Hematopoietic multipotent progenitor cell (in vitro differentiated cells): ENCODE measurements at places on chromosomes 12 and 14. TPM values are rescaled to one million over a fixed set of nuclear protein-coding genes. Genes with fewer than 3 reads are reported as not detected.

DNA sequence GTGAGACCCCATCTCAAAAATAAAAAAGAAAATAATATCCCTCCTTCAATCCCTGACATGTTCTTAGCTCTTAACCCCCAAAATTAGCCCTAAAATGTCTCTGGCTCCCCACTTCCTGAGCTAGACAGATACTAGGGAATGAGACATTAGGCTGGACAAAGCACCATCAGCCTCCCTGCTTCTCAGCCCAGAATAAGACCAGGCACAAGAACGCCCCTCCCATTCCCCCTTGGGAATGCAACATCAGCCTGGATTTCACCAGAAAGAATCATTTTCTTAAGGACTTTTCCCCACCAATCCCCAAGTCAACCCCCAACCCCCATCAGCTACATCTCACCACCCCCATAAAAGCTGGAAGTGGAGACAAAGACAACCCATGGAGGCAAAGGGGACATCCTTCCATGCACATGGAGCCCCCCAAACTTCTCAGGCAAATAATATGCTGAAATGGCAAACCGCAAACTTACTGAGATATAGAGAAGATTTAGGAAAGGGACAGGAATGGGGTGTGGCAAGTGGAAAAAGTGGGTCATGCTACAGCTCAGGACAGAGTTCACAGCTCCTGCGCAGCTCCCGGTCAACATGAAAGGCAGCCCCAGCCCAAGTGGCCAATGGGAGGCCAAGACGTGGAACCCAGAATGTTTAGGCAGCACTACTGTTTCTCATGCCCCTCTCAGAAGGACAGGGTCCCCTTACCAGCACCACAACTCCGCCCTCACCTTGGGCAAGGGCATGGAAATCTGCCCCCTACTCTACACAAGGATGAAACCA, 2.7 kb downstream of the CHD4 start:
- DNase-seq, result no peak

DNA sequence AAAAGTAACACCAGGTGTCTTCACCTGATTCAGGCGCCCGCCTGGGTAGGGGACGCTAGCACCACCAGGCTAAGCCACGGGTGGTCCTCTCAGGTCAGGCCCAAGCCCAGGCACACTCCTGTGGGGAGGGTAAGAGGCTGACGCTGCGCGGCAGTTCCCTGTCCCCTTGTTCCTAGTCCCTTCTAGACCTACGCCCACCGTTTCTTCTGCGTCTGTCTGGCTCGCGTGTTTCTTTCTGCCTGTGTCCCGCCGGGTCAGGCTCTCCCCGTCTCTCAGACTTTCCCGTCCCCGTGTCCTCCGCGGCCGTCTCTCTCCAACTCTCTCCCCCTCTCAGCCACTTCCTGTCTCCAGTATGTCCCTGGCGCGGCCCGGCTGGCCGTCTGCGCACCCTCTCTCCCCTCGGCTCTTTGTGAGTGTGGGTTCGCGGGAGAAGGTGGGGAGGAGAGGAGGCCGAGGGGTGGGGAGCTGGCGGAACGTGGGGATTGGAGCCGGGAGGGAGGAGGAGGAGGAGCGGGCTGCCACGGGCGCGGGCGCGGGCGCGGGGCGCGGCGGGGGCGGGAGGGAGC, 3.1 kb upstream of the TNS2 start:
- peak; percentile 67 for DNase-seq

- no peak for DNase-seq
These were observed 16.4 kb downstream of the FOS start for GRCh38 chr14:75295061-75295461.

GRCh38 chr12:98671459-98671858, 26.4 kb downstream of the APAF1 start:
- DNase-seq, result no peak

ABCD2 gene
- total RNA-seq, result under 0.01 TPM

GRCh38 chr14:35034440-35034833, 11.6 kb upstream of the FAM177A1 start:
- no peak for DNase-seq

GRCh38 chr12:59871779-59872178, 275.9 kb downstream of the SLC16A7 start:
- DNase-seq, result no peak

DNA sequence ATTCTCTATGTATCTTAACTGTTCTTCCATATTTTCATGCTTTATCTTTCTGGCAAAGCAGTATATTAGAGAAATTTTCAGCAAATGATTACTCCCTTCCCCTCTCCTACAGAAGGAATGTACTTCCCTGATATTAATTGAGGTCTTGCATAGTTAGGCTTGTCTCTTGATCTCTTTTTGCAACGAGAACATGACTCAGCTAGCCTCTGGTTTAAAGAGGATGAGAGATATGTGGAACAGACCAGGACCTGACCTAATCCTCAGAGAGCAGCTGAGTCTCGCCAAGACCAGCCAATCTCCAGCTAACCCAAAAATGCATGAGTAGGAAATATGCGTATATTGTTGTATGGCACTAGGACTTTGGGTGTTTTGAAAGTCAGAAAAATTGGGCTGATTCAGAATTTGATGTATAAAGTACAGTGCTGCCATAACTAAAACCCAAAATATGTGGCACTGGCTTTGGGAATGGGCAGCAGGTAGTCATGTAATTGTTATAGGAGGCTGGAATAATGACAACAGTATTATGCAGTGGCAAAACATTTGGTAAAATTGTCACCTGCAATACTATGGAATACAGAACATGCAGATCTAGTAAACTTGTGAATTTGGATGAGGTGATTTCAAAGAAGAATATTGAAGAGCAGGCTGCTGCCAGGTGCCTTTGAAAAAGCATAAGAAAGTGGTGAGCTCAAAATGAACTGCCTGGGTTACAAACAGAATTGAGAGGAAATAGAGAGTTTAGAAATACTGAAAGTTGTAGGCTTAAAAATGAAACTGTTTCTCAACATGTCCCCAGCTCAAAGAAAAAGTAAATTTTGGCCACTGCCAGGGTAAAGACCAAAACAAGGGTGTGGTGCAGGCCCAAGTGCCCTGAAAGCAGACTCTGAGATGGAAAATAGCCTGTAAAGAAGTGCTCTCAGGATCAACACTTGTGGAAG, 9.3 kb upstream of the USP15 start:
- no peak for DNase-seq
